Lower leg skin (tissue), 4 donors: ENCODE measurements at places on chromosomes 1 and 21. TPM values are rescaled to one million over a fixed set of nuclear protein-coding genes. Genes with fewer than 3 reads are reported as not detected.

DNA sequence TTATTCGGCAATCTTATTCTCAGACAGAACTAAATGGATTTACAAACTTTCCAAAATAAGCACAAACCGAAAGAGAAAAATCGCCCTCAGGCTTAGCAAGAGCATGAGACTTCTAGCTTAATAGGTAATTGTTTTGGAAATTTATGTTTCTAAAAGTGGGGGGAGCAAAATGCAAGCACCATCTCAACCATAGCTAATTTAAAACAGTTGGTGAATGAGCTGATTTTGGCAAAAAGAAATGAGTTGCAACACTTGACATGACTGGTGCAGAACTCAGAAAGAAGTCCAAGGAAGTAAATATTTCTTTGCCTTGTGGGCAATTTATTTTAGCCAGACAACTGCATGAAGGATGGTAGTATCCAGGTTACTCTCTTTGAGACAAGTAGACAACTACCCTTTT lies 71.5 kb upstream of the PTGFR start:
- DNase-seq: no peak

GRCh38 chr21:33402001-33402979 lies 923 bp upstream of the IFNGR2 start:
- peak; percentile 83 for DNase-seq

- DNase-seq: peak; percentile 93
Measured at GRCh38 chr1:145918992-145919939, 749 bp upstream of the PEX11B start.

DNA sequence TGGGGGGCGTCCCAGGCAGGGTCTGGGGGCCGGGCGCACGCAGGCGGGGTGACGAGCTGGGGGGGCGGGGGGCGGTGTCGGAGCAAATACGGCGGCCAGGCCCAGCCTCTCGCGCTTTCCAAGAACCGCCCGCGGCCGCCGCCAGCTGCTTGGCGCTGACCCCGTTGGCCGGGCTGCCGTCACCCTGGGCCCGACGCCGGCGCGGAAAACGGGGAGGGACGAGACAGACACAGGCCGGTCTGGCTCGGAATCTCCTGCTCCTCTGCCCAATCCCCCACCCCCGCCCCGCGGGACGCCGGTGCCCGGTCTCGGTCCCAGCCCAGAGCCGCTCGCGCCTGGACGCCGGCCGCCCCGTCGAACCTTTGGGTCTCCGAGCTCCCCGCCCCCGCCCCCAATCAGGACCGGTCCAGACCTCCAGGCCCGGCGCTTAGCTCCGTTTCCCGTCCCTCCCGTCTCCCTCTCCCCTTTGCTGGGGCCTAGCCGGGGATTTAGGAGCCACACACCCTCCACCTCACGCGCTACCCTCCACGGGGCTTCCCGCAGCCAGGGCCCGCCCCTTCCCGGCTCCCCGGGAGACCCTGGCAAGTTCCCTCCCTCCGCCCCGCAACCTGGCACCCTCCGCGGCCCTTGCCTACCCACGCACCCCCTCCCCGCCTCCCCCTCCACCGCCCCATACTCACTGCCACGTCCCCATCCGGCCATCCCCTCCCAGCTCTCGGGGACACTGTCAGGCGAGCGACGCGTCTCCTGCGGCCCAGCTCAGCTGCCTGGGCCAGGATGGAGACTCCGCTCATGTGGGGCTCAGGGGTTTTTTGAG lies 800 bp upstream of the MMP23B start:
- DNase-seq: peak; percentile 94

GRCh38 chr1:204465546-204466415 lies 28.8 kb downstream of the PIK3C2B start:
- no peak for DNase-seq

The ELF3 gene
- total RNA-seq: 36.4 TPM
